ENCODE measurements at places on chromosomes 13 and 19.

GRCh38 chr13:28421676-28422410 is 73.1 kb downstream of the FLT1 start:
- no peak for DNase-seq

GRCh38 chr19:46834121-46834520 is 16.5 kb downstream of the AP2S1 start:
- DNase-seq: no peak

DNA sequence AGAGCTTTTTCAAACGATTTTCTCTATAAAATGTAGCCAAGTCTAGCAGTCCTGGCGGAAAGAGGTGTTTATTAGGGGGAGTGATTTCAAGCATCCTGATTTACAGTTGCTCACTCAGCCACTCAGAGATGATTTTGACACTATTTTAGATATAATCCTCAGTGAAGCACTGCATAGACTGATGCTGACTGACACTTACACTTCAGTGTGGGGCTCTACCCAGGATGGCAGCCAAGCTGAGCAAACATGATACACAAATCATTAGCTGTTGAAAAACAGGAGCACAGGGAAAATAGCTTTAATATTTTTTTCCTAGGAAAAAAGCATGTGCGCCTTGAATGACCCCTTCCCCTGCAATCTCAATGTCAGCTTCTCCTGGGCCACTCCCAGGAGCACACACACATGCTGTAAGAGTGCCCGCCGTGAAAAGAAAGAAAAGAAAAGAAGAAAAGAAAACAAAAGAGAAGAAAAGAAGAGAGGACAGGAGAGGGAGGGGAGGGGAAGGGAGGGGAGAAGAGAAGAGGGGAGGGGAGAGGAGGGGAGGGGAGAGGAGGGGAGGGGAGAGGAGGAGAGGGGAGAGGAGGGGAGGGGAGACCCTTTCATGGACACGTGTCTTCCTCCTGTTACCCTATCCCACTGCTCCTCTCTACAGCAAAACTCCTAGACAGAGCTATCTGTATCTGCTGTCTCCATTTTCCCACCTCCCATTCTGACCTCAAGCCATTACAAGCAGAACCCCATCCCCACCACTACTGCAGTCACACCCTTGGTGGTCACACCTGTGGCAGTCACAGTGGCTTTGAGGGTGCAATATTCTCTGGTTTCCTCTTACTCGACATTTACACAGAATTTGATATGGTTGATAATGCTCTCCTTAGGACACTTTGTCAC is 36.4 kb downstream of the RCBTB2 start:
- no peak for DNase-seq

- no peak for DNase-seq
Measured at GRCh38 chr13:65063753-65064152, 2166.4 kb downstream of the PCDH9 start.

DNA sequence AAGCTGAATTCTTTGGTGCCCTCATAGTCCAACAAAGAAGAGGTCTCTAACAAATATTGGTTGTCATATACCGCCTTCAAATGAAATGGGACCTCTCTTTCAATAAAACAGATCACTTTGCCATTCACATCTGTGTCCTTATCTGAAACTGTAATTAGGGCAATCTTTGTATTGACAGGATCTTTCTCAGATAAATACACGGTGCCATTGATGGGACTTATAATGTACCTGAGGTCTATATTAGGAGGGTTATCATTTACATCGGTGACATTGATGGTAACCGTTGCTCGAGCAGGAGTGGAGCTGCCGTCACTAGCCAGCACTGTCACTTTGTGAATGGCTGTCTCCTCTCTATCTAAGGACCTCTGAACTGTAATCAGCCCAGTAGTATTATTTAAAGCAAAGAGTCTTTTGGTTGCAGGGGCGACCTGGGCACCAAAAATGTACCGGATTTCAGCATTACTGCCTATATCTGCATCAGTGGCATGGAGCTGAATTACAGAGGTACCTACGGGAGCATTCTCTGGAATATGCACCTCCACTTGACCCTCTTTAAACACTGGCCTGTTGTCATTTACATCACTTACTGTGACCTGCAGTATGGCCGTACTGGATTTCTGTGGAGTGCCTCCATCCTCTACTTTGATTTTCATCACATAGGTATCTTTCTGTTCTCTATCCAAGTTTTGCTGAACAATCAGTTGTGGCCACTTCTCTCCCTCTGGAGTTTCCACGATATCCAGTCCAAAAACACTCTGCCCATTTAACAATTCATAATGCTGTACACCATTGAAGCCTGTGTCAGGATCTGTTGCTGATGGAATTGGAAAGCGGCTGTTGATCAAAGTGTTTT is 2.8 kb downstream of the PCDH9 start:
- DNase-seq: no peak

- peak; percentile 64 for DNase-seq
Measured at GRCh38 chr13:77898097-77898496, 20.5 kb downstream of the EDNRB start.

- DNase-seq: peak; percentile 69
Measured at GRCh38 chr19:46529622-46530451, 34.2 kb upstream of the PNMA8B start.

DNA sequence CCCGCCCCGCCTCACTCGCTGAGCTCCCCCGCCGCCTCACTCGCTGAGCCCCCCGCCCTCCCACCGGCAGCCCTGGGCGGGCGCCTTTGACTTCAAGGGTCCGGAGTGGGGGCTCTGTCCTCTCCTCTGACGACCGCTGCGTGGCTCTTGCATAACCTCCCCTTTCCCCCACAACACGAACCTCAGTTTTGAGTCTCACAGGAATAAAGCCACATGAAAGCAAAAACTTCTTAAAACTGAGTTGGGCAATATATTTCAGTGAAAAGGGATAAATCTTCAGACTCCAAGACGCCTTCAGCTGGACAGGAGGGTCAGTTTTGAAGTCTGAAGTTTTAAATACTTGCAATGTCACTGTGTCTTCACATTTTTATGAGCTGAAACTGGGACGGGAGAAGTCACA is 70.6 kb upstream of the C13orf46 start:
- peak; percentile 99 for DNase-seq
